PC-3 (cell line): ENCODE measurements at places on chromosomes 6 and 20. TPM values are rescaled to one million over a fixed set of nuclear protein-coding genes. Genes with fewer than 3 reads are reported as not detected.

GRCh38 chr20:62368392-62368975, 1.4 kb upstream of the LAMA5 start:
- peak; percentile 67 for DNase-seq

DNA sequence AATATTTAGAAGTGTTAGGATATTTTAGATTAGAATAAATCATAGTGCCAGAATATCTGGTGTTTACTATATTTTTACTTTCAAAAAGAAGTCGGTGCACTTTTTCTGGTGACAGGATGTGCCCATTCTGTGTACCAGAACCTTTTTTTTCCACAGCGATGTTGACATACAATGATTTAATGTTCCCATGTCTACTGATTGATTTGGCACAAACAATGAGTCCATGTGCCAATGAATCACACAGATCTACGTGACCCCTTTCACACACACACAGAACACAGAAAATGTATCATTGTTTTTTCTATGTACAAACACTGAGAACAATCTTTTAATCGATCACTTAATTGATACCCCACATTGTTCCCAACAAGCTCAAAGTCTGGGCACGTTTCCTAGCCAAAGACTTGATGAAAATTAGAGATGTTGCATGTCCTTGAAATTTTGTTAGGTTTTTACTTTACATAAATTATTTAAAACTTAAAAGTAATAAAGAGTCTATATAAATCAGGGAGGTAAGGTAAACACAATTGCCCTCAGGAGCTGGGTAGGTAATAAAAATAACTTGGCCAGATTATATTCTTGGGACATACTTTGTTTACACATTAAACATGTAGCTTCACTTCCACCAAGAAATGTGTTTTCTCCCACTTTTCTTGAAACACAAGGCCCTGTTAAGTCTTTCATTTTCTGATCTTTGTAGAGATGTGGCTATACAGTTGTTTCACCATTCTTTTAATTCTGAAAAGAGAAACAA, 36.4 kb upstream of the SOX4 start:
- DNase-seq: peak; percentile 76

The MYMX gene
- total RNA-seq: not detected in 2 replicates

DNA sequence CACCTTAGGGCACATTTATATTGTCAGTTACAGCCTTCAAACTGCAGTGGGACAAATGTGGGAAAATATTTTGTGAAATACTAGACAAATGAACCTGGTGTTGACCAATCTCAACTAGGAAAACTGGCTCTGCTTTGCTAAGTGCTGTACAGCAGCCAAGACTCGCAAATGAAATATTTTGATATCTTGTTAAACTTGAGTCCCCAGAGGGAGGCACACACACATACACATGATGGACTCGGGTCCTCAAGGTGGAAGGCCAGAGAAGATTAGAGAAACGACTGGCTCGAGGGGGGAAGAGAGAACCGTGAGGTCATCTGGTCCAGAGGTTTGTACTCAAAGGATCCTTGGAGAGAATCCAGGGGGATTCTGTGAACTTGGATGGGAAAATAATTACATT, 67.3 kb upstream of the JAG1 start:
- DNase-seq: peak; percentile 64

DNA sequence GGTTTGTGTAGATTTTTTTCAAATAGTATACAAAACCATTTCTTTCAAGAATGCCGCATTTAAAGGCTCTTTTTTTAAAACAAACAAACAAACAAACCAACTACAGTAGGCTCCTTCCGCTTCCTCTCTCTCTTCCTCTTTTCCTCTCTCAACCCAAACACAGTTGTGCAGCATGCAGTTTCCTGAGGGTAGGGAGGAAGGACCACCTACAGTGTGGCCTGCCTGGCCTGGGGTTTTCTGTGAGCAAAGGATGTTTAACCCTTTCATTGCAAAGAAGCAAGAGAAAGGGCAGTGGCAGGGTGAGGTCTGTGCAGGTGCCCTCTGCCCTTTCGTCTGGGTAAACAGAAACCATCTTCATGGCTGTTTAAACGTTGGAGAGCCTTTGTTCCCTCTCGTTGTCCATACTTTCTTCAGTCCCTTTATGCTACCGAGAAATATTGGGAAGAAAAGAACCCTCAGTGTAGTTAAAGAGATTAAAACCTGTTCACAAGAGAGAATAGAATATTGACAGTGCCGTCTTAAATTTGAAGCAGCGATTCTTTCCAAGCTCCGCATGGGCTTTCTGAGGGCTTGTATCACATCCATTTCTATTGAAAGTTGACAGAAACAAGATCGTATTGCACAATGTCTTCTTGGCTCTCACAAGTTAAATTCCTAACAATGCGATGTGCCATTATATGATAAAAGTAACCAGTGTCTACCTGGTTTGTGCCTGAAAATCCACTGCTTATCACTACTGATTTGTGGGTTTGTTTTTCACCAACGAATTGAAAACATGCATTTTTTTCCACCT, 215.5 kb upstream of the SNX9 start:
- no peak for DNase-seq

- DNase-seq: no peak
These were observed 61.6 kb downstream of the KIAA0319 start for GRCh38 chr6:24584382-24584720.

GRCh38 chr6:91098006-91098405, 511.1 kb upstream of the MAP3K7 start:
- DNase-seq: no peak

- DNase-seq: peak; percentile 51
These were observed 12.9 kb downstream of the COX7A2 start for GRCh38 chr6:75230484-75231325.

DNA sequence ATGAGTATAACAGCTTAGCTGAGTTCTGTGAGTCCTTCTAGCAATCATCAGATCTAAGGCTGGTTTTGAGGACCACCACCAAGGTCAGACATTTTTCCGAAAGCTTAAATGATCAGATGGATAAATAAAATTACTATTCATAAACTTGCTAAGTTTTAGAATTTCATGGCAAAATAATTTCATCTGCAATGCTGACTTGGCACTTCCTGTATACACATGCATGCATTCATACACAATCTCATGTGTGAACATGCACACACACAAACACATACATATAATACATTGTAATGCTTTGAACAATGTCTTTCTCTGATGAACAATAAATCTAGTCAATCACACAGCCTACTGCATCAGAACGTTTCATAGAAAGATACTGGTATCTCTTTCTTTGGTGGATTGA, 1068.3 kb downstream of the HACE1 start:
- DNase-seq: no peak

DNA sequence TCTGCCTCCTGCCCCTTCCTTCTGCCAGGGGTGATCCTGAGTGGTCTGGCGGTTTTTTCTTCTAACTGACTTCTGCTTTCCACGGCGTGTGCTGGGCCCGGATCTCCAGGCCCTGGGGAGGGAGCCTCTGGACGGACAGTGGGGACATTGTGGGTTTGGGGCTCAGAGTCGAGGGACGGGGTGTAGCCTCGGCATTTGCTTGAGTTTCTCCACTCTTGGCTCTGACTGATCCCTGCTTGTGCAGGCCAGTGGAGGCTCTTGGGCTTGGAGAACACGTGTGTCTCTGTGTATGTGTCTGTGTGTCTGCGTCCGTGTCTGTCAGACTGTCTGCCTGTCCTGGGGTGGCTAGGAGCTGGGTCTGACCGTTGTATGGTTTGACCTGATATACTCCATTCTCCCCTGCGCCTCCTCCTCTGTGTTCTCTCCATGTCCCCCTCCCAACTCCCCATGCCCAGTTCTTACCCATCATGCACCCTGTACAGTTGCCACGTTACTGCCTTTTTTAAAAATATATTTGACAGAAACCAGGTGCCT, 10.2 kb downstream of the SLC29A1 start:
- DNase-seq: no peak

The SUN5 gene
- not detected in 2 replicates for total RNA-seq

The TAP1 gene
- 15.8 and 19.4 TPM in 2 replicates for total RNA-seq

The SNAI1 gene
- total RNA-seq: 5.4 and 6.2 TPM in 2 replicates

DNA sequence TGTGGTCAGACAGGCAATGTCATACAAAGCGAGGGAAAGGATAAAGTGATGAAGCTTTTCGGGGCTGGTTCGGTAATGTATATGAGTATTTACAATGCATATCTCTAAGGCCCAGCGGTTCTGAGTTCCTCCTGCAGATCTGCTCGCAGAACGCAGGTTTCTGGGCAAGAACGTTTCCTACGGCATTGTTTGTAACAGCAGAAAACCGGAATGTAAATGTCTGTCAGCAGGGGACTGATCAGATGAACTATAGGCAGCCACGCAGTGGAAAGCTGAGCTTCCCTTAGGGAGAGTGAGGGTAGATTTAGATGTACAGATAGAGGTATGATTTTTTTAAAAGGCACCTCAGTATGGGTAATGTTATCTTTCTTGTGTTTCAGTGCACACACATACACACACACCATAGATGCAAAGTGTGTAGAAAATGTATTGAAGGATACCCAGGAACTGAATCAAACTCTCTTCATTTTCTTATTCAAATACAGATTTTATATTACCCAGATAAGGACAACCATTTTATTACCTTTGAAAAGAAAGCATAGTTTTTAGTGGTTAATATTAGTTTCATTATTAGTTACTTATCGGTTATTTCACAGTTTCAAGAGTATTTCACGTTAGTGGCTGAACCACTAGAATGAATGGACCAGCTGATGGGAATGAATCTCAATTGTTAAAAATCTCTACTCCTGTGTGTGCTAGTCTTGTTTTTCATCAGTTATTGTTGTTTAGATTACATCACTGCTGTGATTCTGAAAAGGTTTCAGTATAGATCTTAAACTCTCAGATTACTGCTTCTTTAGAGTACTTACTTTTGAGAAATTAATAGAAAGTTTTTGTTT, 56.2 kb downstream of the SNX9 start:
- no peak for DNase-seq

- peak; percentile 68 for DNase-seq
These were observed 38.8 kb downstream of the PPARD start for GRCh38 chr6:35381132-35381531.

The ASIP gene
- not detected in 2 replicates for total RNA-seq

The OR2J2 gene
- total RNA-seq: 0.23 TPM in 1 of 2 replicates, not detected in the other

The PLCB4 gene
- total RNA-seq: 16.9 and 25.4 TPM in 2 replicates

DNA sequence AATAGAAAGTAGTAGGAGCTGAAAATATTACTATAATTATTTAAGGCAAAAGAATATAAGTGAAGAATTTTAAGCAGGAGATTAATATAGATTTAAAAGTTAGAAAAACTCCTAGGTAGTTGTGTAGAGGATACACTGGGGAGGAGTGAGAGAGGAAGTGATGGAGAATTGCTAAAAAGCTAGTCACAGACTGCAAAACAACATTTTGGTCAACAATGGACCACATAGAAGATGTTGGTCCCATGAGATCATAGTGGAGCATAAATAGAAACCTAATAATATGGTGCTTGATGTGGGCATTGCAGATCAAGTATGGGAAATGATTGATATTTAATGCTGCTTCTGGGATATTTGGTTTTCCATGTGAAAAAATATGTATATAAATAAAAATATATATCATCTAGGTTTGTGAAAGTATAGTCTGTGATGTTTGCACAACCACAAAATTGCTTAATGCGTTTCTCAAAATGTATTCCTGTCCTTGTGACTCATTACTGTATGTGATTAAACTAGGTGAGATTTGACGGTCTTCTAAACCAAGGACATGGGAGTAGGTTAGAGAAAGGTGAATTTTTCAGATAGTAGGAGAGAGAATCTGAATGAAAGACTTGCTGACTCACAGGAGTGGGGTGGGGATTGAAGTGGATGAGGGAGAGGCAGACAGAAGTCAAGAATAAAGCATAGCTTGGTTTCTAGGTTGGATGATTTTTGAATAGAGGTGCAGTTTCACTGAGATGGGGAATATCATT, 174.0 kb downstream of the BCKDHB start:
- DNase-seq: peak; percentile 4

DNA sequence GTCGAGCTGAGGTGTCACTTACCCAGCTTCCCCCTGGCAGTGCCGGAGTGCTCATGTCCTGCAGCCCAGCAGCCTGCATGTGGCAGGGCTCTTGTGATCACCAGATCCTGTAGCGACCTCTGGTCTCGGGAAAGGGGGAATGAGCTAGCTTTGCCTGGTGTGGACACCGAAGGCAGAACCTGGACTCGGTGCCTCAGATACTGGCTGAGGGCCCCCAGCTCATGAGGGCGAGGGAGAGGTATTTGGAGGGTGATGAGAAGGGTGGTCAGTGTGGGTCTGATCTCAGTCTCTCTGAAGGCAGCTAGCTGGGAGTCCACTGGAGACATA, 26.3 kb downstream of the SUN5 start:
- no peak for DNase-seq

The CAGE1 gene
- 0.29 TPM in 1 of 2 replicates, not detected in the other for total RNA-seq
